Stimulated activated CD4-positive, alpha-beta T cell treated with anti-CD3 and anti-CD28 coated beads, Interleukin-12 subunit alpha, Interleukin-12 subunit beta, amount 100 ng/mL, for 24 hours (primary cell): ENCODE measurements at places on chromosomes 3 and 15.

GRCh38 chr3:182036382-182036781 is 324.7 kb downstream of the SOX2 start:
- DNase-seq = no peak

DNA sequence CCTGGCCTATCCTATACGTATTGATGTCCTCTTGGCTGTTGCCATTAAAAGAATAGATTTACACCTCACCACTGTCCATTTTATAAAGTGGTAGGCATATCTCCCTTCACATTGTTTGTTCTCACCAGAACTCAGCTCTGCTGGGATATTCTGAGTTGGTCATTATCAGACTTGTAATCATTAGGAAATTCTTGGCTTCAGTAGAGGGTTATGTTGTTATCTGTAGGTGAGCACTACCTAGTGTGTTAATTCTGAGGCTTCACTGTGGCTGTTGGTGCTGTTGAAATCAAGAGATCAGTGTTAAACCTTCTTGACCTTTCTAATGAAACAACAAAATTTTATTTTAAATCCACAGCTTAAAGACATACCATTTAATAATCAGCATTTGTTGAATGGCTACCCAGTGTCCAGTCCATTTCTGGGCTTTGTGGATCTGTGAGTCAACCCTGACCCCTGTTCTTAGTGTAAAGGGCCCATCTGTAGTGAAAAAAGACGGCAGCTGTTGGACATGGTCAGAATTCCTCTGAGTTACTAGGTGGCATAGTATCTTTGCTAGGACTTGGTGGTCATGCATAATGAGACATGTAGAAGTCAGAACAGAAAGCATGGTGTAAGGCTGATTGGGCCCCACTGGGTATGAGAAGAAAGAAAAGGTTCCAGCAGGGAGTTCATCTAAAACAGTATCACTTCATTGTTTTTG is 32.9 kb upstream of the P4HTM start:
- no peak for DNase-seq

GRCh38 chr3:146387566-146387965 is 81.8 kb downstream of the PLSCR2 start:
- no peak for DNase-seq

DNA sequence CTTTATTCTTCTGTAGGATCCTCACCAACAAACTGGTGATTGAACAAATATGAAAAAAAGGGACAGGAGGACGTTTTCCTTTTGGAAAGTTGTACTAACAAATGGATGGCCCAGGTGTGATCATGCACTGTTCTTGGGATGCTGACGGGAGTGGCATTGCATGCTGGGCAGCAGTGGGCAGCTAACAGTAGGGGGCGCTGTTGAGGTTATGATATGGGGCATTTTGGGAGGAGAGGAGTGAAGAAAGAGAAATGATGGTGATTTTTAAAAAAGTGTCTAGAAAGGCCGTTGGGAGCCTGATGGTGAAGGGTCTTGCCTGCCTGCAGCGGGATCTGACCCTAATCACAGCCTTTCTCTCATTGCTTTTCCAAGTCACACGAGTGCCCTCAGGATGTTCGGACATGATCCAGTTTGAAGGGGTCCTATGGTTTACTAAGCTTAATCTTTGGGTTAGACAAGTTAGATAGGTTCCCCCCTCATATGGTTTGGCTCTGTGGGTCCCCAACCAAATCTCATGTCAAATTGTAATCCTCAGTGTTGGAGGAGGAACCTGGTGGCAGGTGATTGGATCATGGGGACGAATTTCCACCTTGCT is 46.2 kb upstream of the PRTG start:
- peak; percentile 52 for DNase-seq

DNA sequence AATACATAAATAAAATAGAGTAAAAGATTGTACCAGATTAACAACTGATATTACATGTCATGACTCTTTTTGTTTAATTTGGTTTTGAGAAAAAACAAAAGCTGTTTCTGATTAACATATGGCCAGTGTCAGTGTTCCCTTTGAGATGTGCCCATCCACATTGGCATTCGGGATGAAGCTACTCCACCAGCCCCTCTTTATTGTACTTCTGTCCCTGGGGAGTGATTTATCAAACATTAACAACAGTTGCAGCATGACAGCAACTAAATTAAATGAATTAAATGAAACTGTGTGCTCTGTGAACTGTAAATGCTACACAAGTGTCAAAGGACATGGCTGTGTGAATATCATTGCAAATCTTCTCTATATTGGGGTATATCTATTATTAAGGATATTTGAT is 25.9 kb upstream of the MTMR10 start:
- DNase-seq = no peak

- DNase-seq = no peak
Observed at GRCh38 chr3:45092132-45093031, 53.8 kb downstream of the CDCP1 start.

DNA sequence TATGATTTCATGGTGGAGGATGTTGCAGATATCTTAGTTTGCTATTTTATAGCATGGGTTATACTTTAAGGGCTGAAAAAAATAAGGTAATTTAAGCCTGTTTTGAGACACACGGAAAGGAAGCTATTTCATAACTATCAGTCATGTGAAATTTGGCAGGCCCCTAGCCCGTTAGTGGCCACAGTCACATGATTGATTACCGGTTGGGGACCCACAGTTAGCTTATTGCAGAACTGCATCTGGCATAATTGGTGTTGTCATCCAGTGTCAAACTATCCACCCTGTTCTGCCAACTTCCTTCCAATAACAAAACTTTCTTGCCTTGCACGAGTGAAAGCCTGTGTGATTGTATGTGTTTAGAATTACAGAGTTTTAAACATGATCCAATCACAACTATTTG is 35.2 kb downstream of the FNDC3B start:
- no peak for DNase-seq

DNA sequence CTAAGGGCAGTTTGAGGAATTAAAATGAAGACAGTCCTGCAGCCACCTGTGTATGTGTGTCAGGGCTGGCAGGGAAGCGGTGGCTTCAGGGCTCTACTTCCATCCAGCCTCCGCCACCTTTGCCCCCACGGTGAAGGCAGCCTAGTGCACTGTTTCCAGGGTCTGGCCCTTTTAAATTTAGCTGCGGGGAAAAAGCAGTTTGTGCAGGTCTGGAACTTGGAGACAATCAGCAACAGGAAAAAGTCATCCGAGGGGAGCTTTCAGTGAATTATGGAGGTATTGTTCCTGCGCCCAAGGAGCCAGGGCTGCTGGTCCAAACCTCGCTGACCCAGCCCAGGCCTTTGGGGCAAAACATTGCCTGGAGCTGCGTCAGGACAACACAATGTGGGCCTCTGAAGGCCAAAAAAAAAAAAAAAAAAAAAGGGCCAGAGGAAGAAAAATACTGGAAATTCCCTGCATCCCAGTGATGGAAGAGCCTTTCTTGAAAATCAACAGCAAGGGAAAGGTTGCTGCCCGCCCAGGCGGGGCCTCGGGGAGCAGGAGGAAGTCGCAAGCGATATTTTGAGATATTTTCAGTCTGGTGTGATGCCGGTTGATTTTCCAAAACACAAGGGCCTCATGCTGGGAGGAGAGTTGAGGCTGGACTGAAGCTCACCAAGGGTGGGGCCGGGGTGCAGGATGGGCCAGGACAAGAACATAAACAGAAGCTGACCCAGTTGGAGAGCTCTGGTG is 25.5 kb upstream of the FGD5 start:
- DNase-seq = no peak

GRCh38 chr3:151316267-151316991 is at the start of gene GPR87:
Gene GPR87, minus strand, starts transcription at chr3:151316820. Its CDS starts 16,720 bp downstream, at chr3:151300100.
- no peak for DNase-seq

GRCh38 chr3:175129571-175129970 is 270.4 kb downstream of the NAALADL2 start:
- no peak for DNase-seq

GRCh38 chr15:41970456-41970855 is 1.9 kb downstream of the EHD4 start:
- DNase-seq = no peak

DNA sequence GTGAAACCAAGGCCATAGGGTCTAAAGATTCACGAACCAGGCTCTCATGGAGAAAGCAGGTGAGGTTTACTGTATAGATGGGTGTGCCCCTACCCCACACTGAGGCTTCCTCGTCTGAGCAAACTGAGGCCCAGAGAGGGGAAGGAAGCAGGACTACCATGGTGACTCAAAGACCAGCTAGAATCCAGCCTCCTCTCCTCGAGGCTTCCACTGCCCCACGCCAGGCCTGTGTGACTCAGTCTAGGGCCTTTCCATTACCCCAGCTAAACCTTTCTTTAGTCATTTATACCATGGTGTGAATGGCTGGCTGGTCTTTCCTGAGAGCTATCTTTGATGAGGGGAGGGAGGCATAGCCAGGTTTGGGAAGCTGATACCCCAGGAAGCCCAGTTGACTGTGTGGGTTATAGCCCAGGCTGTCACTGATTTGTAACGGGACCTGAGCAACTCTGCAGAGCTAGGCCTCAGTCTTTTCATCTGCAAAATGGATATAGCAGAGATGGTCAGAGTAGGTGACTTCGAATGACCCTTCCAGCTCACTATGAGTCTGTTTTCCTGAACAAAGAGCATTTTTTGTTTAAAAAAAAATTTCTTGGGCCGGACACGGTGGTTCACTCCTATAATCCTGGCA is 3.0 kb upstream of the RHO start:
- no peak for DNase-seq

- DNase-seq = no peak
Observed at GRCh38 chr3:117628823-117629291, 919.3 kb downstream of the TUSC7 start.

DNA sequence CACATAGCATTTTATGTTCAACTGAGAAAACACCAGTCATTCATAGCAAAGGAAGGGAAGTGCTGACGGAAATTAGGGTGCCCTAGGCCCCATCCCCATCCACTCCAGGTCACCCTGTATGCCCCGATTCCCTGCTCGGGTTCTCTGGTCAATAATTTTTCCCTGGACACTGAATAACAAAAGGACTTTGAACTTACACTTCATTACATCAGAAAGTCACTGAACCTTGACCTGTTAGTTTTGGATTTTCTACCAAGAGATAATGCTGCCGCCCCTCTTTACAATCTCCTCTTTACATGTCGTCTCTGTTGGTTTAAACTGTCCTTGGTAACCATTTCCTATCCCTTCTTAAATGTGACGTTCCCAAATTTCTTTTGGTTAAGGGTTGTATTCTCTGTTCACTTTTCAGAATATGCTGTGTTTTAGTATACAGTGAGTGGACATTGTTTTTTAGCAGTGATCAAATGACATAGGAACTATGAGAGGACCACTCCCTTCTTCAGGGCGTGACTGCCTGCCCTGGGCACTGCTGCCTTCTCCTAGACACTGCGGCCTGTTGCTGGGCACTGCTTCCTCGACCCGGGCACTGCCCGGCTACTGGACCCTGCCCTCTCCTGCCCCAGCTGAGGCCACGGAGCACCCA is 13.6 kb upstream of the AHSG start:
- DNase-seq = no peak

DNA sequence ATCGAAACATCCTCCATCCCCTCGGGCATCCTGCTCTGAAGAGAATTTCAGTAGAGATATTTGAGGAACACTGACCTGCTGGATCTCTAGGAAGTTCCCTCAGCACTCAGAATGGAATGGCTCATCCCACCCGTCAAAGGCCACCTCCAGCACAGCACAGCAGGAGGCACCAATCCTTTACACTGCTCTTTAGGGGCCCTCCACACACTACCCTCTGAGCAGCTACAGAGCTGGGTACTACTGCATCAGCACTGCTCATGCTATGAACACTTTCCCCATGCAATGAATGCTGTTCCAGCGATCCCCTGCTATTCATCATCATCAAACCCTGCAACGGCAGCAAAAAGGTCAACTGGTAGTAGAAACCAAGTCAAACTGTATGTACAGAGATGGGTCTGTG is 40.5 kb downstream of the IGF2BP2 start:
- no peak for DNase-seq

DNA sequence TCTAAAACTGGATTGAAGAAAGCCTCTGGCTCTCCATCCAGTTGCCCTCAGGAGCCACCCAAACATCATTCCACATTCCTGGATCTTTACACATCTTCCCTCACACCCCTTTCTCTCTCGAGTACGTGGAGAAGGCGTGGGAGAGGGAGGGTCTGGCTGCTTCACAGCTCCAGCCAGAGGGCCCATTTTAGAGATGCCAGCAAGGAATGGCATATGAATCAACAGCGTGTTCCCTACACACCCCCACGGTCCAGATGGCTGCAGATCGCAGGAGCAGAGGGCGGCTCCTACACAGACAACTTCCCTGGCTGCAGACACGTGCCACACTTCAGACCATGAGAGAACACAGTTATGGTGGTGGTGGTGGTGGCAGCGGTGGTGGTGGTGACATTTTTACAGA is 280.1 kb downstream of the ERC2 start:
- DNase-seq = no peak

GRCh38 chr3:186173224-186173815 is 64.4 kb upstream of the ETV5 start:
- DNase-seq = no peak

DNA sequence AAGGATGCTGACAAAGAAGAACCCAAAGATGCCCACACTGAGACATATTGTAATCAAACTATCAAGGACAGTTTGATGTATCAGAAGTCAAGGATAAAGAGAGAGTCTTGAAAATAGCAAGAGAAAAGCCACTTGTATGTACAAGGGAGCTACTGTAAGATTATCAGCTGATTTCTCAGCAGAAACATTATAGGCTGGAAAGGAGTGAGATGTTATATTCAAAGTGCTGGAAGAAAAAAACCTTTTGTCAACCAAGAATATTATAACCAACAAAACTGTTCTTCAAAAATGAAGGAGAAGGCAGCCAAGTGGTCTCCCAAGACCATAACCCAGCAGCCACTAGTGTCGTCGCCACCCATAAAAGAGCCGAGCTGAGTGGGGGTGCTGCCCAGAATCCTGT is 93.2 kb downstream of the KLF13 start:
- DNase-seq = no peak

GRCh38 chr15:99467853-99468464 is 97.8 kb upstream of the MEF2A start:
- no peak for DNase-seq

DNA sequence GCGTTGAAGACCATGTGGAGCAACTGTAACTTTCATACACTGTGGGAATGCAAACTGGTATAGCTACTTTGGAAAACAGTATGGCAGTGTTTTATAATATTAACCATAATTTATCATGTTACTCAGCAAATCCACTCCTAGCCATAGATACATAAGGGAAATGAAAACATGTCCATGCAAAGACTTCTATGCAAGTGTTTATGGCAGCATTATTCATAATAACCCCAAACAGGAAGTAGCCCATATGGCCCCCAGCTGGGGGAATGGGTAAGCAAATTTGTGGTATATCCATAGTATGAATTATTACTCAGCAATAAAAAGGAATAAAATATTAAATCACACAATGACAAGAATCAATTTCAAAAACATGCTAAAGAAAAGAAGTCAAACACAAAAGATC is 23.0 kb upstream of the GATA2 start:
- no peak for DNase-seq

DNA sequence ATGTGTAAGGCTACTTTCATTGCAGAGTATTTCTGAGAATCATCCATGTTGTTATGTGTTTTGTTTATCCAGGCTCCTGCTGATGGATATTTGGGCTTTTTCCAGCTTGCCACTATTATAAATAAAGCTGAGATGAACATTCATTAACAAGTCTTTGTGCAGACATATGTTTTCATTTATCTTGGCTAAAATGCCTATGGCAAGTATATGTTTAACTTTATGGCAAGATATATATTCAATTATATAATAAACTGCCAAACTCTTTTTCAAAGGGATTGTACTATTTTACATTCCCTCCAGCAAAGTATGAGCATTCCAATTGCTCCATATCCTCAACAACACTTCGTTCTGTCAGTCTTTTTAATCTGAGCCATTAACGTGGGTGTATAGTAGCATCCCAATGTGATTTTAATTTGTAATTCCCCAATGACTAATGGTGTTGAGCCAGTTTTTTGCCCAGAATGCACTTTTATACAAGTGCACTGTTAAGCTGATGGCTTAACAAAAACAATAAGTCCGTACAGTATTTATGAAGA is 452.4 kb downstream of the SHQ1 start:
- no peak for DNase-seq
